NCI-H774 (cell line): ENCODE measurements at places on chromosomes 1 and 21.

GRCh38 chr1:196910215-196910614, 22.4 kb downstream of the CFHR4 start:
- DNase-seq = no peak

GRCh38 chr1:96557336-96557735, 164.2 kb upstream of the PTBP2 start:
- no peak for DNase-seq

GRCh38 chr1:227440182-227440581, 121.9 kb upstream of the CDC42BPA start:
- DNase-seq = no peak

GRCh38 chr1:19254416-19254815, 2.8 kb downstream of the MRTO4 start:
- no peak for DNase-seq

- DNase-seq = no peak
Observed at GRCh38 chr1:234983564-234984238, 144.9 kb downstream of the TOMM20 start.

- peak; percentile 29 for DNase-seq
Observed at GRCh38 chr1:31373056-31373896, at the start of gene FABP3. Gene FABP3 (minus strand): TSS chr1:31373076. CDS start chr1:31373014, 62 bp downstream.

- DNase-seq = no peak
Observed at GRCh38 chr1:182331387-182331786, 60.2 kb downstream of the GLUL start.

DNA sequence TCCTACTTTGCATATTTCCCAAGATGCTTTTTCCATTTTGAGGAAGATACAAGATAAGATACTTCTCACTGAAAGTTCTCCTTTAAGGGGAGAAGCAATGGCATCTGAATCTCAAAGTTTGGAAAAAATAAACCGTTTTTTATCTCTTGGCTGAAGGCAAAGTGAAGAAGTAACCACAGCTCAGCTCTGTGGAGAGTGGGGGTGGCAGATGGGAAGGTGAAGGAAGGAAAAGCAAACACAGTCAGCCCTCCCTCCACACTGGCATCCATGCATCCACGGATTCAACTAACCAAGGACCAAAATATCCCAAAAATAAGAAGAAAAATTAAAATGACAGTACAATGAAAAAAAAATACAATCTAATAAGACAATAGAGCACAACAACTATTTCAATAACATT, 211.1 kb downstream of the RGS7 start:
- DNase-seq = no peak
